ENCODE measurements at places on chromosomes 6 and 20.

DNA sequence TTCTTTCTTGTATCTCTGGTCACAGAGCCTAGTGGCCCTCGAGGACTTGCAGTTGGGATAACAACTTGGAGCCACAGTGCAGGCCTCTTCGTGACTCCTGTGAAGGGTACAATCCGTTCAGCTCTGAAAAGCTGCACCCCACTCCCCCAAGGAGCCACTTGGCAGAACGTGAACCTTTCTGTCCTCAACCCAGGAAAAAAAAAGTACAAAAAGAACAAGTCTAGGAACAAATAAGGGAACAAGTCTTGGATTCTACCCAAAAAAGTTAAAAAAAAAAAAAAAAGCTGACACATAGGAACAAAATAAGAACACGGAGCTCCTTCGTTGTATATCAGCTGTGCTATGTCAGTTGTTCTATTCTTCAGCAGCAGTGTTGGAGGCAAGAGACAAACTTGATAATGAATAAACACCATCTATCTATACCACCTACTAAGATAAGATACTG is 77.9 kb upstream of the TULP1 start:
- no peak for DNase-seq

DNA sequence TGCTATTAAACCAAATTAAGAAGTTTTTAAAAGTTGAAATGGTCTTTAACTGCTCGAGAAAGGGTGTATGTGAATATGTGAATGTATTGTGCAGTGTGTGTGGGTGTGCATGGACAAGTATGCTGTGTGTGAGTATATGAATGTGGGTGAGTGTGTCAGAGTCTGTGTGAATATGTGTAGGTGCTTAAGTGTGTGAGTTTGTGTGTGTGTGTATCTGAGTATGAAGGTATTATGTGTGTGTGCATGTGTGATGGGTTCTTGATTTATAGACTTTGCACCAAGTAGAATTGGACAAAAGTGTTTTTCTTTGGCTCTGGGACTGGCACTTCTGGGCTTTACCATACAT is 21.6 kb downstream of the EYA2 start:
- DNase-seq = no peak

- no peak for DNase-seq
Observed at GRCh38 chr6:11078266-11078665, 15.4 kb upstream of the SMIM13 start.

DNA sequence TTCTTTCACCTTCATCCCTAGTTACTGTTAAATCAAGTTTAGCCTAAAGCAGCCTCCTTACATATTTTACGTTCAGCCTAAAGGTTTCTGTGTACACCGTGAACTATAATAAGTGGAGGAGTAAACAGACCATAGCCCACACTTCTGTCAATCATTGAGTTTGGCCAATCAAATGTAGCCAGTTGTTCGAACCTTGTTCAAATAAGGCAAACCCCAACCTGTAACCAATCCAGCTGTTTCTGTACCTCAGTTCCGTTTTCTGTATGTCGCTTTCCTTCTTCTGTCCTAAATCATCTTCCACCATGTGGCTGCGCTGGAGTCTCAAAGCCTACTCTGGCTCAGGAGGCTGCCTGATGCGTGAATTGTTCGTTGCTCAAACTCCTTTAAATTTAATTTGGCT is 1.8 kb upstream of the FBXO30 start:
- no peak for DNase-seq

- DNase-seq = no peak
Observed at GRCh38 chr6:137051790-137052472, 7.2 kb upstream of the IL20RA start.

DNA sequence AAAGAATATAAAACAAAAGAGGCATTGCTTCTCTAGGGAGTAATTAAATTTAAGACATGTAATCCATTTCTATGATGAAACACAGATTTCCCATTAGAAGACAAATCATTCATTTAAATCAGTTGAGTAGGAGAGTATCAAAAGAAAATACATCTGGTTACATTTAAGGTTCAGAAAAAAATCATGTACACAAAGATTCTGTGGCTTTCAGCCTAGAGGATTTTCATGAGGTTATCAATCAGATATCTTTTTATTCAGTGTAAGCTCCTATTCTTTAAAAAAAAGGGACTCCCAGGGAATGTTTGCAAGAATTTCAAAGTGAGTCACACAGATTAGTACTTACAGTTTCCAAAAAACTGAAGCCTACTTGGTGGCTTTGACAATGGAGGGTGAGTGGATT is 24.9 kb downstream of the COL21A1 start:
- DNase-seq = no peak

- DNase-seq = no peak
Observed at GRCh38 chr20:4949833-4950178, 51.5 kb downstream of the SLC23A2 start.

DNA sequence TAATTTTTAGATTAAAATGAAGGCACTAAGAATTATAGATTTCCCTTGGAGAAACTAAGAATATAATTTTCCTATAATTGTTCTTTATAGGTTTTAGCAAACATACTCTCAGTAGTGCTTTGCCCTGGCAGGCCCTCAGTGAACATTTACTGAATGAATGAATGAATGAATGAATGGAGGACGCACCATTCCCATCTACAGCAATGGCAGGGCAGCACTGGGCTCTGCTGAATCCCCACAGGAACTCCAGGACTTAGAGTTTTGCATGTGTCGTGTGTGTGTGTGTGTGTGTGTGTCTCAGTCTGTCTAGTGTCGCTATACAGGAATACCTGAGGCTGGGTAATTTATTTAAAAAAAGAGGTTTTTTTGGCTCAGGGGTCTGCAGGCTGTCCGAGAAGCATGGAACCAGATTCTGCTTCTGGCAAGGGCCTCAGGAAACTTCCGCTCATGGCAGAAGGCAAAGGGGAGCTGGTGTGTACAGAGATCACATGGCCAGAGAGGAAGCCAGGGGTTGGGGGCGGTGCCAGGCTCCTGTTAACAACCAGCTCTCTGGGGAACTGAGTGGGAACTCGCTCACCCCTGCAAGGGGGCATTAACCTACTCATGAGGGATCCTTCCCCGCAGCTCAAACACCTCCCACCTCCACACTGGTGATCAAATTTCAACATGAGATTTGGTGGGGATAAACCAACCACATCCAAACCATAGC is 20.1 kb downstream of the RNASET2 start:
- no peak for DNase-seq

GRCh38 chr6:19835605-19836004 is 1.6 kb upstream of the ID4 start:
- DNase-seq = no peak

GRCh38 chr20:46914789-46915379 is 20.2 kb downstream of the EYA2 start:
- DNase-seq = no peak

- no peak for DNase-seq
Observed at GRCh38 chr6:30641048-30641447, 5.9 kb upstream of the C6orf136 start.

- DNase-seq = no peak
Observed at GRCh38 chr6:341914-342831, 49.4 kb upstream of the IRF4 start.

- DNase-seq = no peak
Observed at GRCh38 chr20:19527509-19527908, 230.5 kb upstream of the RIN2 start.

DNA sequence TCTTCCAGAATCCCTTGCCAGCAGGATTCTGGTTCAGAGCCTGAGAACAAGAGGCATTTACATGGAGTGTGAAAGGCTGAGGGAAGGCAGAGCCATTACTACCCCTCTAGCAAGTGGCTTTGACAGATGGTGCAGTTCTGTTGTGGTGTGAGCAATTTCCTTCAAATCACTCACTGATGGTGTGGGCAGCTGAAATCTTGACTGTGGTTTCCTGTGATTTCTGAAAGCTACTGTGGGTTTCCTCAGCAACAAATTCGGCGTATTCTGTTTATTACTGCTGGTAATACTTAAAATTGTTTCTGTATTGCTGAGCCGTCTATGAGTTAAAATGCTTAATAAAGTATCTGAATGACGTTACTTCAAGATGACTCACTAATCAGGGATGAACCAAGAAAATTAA is 181.5 kb upstream of the TCF21 start:
- DNase-seq = no peak

DNA sequence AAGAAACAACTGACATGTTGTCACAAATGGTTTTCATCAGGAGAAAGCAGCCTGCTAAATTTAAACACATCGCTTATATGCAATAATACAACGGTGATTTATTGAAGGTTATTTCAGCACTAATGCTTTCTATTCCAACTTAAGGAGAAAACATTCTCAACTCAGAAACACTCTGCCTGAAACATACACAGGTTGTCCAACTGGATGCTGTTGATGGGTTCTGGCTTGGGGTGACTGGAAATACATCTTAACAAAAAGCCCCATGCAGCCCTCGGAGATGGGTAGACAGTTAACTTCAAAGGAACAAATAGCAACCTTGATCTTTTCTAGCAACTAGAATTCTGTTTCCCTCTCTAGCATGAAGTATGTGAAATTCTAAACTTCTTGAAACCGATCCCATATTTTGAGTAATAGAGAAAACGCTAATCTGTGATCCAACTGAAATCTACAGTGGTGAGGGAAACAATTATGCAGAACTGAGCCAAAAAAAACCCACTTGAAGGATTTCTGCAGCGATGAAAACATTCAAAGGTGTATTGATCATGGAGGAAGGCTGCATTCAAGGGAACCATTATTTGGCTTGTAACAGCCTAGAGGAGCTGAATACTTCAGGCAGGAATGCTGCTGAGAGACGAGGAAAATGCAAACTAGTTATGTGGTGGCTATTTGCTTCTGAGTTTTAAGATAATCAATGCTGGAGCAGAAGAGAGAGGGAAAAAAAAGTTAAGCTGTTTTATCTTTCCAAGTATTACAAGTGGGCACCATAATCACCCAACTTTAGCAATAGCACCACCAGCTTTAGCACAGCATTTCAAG is 6.9 kb downstream of the ZMYND8 start:
- no peak for DNase-seq

All from T-helper 1 cell (primary cell).